ENCODE measurements at places on chromosomes 4 and X.
A peak's percentile ranks its signal among the peaks of the same experiment; 100 is the strongest.

GRCh38 chr4:73962724-73963123 lies 19.1 kb downstream of the PF4 start:
- DNase-seq, result no peak

DNA sequence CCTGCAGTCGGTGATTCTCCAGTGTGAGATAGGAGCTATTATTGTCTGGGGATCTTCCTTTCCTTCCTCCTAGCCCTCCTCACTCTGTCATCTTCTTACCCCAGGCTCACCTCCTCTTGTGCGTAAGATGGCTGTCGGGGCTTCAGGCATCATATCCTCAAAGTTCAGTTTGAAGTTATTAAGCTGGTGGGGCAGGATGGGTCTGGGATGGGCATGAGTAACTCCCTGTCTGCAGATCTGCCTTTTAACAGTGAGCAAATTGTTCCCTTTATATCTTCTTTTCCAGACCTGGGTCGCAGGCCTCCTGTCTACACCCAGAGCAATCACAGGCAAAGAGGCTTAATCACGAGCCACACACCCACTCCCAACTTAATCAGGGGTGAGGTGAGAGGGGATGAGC lies 900 bp upstream of the MTMR1 start:
- no peak for DNase-seq

DNA sequence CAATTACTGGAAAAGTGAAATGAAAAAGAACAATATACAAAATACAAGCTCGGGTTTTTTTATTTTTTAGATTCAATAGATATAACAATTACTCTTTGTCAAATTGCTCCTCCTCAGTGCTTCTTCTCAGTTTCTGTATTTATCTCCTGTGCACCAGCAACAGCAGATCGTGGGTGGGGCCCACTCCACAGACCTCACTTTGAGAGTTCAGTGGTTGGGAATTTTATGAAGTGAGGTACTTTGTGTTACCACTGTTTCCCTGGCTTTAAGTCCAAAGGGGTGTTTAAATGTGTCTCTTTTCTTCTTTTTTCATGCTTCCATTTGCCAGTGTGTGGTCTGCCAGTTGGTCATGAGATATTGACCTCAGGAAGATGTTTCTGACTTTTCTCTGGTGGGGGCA lies 54.4 kb downstream of the KIT start:
- no peak for DNase-seq

GRCh38 chrX:68999356-68999755 lies 165.9 kb downstream of the PJA1 start:
- DNase-seq, result no peak

DNA sequence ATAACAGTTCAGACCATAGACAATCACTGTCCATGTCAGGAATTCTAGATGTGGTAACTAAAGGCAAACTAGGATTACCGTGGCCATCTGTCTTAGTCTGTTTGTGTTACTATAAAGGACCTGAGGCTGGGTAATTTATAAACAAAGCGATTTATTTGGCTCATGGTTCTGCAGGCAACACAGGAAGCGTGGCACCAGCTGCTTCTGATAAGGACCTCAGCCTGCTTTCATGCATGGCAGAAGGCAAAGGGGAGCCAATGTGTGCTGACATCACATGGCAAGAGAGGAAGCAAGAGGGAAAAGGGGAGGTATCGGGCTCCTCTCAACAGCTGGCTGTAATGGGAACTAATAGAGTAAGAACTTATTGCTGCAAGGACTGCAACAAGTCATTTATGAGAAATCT lies 376.7 kb downstream of the GPM6A start:
- no peak for DNase-seq

GRCh38 chr4:60721685-60722084 lies 478.4 kb upstream of the ADGRL3 start:
- no peak for DNase-seq

DNA sequence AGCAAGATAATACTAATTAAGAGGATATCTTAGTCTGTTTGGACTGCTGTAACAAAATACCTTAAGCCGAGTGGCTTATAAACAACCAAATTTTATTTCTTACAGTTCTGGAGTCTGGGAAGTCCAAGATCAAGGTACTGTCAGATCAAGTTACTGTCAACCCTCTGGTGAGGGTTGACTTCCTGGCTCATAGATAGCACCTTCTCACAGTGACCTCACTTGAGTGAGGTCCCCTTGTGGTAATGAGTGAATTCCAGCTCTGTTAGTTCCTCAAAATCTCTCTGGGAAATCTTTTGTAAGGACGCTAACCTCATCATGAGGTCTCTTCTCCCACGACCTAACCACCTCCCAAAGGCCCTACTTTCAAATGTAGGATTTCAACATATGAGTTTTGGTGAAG lies 36.9 kb upstream of the ADGRA3 start:
- no peak for DNase-seq

DNA sequence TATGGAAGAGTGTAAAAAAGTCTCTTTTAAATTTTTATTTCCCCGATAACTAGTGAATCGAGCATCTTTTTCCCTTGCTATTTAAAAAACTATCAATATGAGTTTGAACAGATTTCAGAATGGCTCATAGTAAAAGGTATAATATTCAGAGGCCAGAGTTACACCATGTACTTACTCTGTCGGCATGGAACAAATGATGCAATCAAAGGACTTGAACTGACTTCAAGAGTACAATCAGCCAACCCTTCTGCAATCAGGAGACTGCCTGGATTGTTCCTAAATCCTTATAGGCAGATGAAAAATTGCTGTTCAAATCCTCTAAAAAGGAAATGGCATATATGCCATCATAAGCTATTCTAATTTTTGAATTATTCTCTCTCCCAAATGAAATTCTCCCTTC lies 273.3 kb downstream of the SH2D1A start:
- no peak for DNase-seq

DNA sequence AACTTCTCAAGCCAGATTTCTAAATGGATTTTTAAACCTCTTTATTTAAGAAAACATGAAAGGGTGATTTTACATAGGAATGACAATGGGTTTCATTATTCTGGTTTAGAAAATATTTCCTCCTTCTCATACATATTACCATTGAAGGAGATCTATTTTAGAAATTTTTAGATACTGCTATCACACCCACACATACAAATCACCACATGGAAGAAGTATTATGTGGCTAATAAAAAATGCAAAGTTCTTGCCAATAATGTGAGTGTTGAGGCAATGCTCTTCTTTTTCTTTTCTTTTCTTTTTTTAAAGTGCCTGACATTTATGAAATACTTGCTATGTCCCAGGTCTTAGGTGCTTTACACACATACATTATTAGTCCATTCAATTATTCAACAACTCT lies 6.8 kb downstream of the STAP1 start:
- no peak for DNase-seq

GRCh38 chr4:173418639-173419038 lies 19.7 kb upstream of the SCRG1 start:
- DNase-seq, result no peak

- DNase-seq, result no peak
Observed at GRCh38 chrX:70508296-70508911, 63.8 kb downstream of the DLG3 start.

GRCh38 chr4:175427751-175428150 lies 384.3 kb downstream of the GPM6A start:
- DNase-seq, result no peak

GRCh38 chr4:112765317-112765974 lies 128.5 kb downstream of the LARP7 start:
- peak; percentile 19 for DNase-seq

DNA sequence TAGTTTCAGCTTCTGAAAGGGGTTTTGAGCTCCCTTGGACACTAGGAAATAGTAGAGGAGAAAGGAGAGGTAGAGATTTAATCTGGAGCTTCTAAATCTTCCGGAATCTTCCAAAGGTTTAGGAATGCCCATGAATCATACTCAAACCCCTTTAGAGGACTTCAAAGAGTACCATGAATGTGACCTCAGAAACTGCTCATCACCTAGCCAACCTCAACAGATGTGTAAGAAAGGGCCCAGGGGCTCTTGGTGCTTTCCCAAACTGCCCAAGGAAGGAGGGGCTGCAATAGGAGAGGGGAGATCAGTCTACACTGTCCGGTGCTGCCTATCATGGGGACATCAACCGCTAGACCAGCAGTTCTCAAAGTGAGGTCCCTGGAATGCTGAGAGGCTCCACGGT lies 109.1 kb downstream of the RBM47 start:
- DNase-seq, result no peak

GRCh38 chrX:11103006-11103405 lies 8.1 kb upstream of the HCCS start:
- DNase-seq, result no peak

- peak; percentile 64 for DNase-seq
Observed at GRCh38 chrX:15675490-15675921, 10.9 kb upstream of the CLTRN start.

- DNase-seq, result no peak
Observed at GRCh38 chr4:48112017-48112667, 21.9 kb downstream of the TXK start.

DNA sequence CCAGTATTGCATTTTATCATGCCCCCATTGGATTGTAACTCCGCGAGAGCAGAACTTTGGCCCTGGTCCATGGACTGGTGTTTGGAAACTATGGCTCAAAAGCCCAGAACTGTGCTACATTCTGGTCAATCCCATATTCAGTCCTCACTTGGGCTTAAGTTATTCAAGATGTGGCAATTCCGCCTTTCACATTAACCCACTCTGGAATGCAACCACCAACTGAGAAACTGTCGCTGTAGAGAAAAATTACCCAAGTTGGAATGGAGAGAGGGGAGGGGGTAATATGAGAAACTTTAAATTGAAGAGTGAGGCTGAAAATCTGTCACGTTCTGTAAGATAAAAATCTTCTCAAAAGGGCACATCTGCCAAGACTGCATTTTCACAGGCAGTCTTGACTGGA lies 189.6 kb upstream of the NHS start:
- no peak for DNase-seq

- DNase-seq, result no peak
Observed at GRCh38 chr4:156575430-156576073, 396.0 kb downstream of the PDGFC start.

DNA sequence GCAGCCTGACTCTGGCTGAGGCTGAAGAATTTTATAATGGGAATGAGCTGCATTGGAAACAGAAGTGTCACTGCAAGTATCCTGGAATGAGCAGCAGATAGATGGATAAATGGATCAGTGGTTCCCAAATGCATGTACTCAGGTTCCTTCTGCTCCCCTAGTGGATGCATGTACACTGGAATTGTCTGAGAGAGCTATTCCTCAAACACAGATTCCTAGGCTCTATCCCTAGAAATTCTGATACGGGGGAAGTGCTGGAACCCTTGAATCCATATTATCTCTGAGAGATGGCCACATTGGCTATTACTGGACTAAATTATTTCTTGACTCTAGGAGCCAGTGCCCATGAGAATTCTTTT lies 64.8 kb downstream of the TMEM131L start:
- no peak for DNase-seq

GRCh38 chr4:25654031-25654970 lies 1.4 kb upstream of the SLC34A2 start:
- peak; percentile 66 for DNase-seq

GRCh38 chr4:130812117-130812765 lies 1716.3 kb downstream of the C4orf33 start:
- DNase-seq, result no peak

GRCh38 chr4:94957030-94957429 lies 199.3 kb downstream of the BMPR1B start:
- DNase-seq, result no peak

DNA sequence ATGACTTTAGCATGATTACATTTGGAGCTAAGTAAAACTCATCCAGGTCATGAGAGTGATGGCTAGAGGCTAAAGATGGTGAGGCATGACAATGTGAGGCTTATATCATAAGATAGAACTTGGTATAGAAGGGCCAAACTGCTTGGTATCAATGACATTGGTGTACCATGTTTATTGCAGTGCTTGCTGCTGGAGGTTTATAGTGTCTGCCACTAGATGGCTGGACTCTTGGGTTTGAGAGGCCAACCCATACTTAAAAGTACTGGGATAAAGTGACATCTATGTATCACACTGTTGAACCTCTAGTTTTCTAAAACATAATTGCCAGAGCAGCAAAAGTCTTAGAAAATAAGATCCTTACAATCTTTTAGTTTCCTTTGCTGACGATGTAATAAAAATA lies 83.0 kb upstream of the TACR3 start:
- no peak for DNase-seq

DNA sequence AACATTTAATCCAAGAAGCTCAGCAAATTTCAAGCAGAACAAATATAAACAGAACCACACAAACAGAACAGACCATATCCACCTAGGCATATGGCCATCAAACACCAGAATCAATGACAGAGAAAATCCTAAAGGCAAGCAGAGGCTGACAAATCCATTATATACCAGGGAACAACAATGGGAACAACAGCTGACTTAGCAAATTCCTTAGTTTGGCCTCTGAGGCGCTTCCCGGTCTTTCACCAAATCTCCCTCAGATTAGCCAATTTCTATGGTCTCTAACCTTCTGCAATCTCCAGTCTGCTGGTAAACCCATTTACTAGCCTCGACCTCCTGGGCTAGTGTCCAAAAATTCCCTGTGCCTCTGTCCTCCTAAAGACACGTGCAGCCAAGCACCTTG lies 59.2 kb downstream of the GPR143 start:
- no peak for DNase-seq

DNA sequence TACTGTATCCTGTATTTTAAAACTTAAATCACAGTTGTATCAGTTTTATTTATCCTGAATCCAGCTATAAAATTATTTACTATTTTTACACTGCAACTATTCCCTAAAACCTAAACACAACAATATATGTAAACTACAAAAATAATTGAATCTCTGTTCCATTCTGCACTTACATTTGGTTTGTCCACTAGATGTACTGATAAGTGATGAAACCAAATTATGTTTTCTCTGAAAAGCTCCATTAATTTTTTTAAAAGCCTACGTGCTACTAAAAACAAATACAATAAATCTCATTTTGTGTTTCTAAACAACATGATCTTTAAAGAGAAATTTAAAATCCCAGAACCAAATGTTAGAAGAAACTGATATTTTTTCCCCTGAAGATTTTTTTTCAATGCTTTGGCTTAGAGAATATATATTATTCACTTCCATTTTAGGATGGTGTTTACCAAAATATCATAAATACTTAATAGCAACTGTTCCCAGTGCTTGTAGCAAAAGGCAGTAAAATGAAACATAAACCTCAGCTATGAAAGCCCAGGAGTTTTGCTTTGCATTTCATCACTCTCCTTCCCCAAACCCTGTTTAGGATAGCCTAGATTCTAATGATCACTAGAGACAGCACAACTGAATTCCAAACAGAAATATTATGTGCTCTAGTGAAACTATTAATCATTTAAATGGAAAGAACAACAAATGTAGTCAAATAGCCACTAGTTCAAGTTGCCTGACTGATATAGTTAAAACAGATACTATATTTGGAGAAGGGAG lies 19.7 kb downstream of the ANTXR2 start:
- DNase-seq, result no peak

DNA sequence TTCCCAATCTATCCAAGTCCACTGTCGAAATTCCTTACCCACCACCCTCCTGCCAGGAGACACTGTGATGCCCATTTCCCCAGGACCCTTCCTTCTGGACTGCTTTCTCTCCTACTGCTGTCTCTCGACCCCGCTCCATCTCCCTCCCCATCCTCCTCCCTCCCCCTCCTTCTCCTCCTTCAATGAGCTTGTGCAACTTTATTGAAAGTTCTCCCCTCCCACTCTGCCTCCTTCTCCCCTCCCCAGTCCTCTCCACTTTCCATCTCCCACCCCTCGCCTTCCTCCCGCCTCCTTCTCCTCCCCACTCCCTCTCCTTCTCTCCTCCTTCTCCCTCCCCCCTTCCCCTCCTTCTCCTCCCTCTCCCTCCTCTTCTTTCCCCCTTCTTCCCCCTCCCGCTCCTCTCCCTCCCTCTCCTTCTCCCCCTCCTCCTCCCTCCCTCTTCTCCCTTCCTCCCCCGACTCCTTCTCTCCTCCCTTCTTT lies 116.6 kb upstream of the FAT1 start:
- DNase-seq, result peak; percentile 94

All from ACHN (cell line).